Stimulated activated CD4-positive, alpha-beta T cell treated with anti-CD3 and anti-CD28 coated beads, Interleukin-1b, Interleukin-23, amount 100 ng/mL, for 4 hours (primary cell): ENCODE measurements at places on chromosomes 5 and 9.

DNA sequence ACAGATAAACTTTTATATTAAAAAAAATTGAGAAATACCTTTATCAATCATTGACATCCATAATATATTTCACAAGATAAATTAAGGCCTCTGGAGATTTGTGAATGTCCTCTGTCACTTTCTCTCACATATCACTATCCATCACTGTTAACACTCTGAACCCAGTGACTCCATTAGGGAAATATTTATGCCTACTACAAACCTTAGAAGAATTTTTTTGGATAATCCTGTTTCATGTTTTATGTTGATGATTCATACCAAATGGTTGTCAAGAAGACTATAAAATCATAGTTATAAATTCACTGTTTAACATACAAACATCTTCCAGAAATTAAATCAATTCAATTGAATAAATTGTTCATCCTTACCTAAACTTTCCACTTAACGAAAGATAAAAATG lies 357.6 kb upstream of the CDH10 start:
- DNase-seq: no peak

GRCh38 chr9:105842023-105842644 lies 147.8 kb downstream of the TMEM38B start:
- no peak for DNase-seq

- no peak for DNase-seq
Measured at GRCh38 chr5:78593465-78593864, 55.1 kb downstream of the LHFPL2 start.

GRCh38 chr9:131475111-131475955 lies 27.4 kb upstream of the POMT1 start:
- no peak for DNase-seq

DNA sequence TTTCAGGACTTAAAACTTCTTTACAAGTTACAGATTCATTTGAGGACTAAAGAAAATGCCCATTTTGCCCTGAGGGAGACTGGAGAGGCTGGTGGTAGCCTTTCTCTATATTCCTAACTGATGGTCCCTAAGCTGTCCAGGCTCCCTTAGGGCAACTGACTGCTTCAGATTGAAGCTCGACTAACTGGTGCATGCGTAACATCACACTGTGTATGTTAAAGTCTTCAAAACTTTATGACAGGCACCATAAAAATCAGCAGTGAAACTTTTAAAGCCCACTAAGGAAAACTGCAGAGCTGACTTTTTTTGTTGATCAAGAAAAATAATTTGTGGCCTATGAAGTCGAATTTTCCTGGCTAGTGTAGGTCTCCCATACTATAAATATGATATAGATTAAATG lies 233.0 kb upstream of the RPS23 start:
- DNase-seq: no peak

GRCh38 chr9:6565312-6565711 lies 80.2 kb downstream of the GLDC start:
- DNase-seq: no peak

DNA sequence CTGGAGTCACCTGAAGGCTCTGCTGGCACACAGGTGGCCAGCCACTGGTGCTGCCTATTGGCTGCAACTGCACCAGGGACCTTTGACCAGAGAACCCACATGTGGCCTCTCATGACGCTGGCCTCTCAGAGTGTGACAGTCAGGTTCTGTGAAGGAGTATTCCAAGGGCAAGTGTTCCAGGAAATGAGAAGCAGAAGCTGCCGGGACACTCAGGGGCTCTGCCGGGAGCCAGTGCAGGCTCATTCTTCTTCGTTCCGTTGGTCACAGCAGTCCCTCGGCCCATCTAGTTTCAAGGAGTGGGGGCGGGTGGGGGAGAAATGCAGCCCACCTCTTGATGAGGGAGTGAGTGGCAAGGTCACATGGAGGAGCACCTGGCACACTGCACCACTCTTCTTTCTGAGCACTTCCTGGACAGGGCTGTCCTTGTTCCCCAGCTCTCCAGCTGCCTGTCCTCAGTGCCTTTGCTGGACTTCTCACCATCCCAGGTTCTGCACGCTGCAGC lies 237.5 kb downstream of the GADD45G start:
- no peak for DNase-seq

- DNase-seq: no peak
Measured at GRCh38 chr5:40238066-40238745, 441.5 kb upstream of the PTGER4 start.

- DNase-seq: no peak
Measured at GRCh38 chr9:113187929-113188595, 33.0 kb downstream of the FKBP15 start.

GRCh38 chr5:177471610-177472356 lies 1.7 kb downstream of the DBN1 start:
- no peak for DNase-seq

GRCh38 chr5:2700876-2701275 lies 50.6 kb downstream of the IRX2 start:
- DNase-seq: no peak

GRCh38 chr5:167426501-167426900 lies 864.9 kb upstream of the WWC1 start:
- no peak for DNase-seq

- DNase-seq: no peak
Measured at GRCh38 chr9:94922098-94922607, 195.7 kb downstream of the AOPEP start.

DNA sequence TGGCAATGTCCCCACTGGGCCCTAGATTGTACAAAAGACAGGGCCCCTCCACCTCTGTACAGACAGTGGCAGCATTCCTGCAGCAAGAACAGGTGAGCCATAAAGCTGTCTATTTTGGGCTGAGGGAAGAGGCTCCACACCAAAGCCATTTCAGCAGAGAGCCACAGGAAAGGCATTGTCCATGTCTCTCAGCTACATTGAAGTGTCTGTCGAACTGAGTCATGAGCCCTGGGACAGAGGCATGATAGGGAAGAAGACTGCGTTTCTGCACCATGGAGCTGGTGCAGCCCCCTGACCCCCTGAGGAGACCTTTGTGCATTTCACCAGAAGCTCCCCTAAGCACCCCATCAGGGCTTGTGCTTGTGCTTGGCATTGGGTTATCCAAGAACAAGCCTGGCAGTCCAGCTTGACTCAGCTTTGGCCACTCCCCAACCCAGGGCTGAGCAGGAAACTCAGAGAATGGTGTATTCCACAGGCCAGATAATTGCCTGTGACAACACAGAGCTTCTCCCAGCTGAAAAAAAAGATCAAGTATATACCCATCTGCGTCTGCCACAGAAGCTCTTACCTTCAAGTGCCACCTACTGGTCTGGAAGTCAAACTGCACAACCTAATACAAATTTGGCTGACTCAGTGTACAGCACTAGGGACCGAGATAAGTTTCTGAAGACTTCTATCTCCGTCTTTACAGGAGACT lies 5.9 kb upstream of the FRMD3 start:
- DNase-seq: no peak

DNA sequence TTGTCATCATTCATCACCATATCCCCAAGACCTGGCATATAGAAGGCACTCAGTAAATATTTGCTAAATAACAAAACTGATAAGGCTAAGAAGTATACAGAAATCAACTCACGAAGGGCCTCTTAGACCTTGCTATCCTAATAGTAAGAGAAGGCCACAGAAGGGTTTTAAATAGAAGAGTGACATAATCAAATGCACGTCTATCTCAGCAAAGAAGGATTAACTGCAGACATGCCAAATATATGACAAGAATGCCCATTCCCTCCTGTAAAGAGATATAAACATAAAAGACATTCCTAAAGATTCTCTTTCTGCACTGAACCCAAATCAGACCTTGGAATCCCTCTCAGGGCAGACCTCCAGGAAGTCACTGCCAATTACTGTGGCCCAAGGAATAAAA lies 34.1 kb downstream of the ECPAS start:
- DNase-seq: no peak

DNA sequence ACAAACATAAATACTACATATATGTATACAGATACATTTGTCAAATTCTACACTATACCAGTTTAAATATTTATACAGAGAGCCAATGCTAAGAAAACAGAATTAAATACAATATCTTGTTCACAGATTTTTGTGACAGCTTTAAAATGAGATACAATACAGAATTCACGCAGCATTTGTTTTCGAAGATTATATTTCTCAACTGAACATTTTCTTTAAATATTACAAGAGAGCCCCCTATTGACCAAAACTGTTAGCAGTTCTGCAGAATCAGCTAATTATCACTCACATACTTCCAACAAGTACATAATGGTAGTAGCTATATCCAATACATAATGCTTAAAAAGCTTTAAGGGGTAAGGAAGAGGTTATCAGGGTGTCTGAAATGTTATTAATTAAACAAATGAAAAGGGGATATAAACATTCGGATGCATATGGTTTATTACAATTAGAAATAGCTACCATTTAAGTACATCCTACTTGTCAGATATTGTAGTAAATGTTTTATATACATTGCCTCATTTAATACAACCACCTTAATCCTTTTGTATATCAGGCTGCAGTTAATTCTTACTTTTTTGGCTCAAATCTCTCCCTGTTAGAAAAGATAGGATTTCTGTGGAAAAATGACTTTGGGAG lies 31.7 kb downstream of the ZDHHC21 start:
- DNase-seq: no peak

GRCh38 chr5:42005561-42006153 lies 80.6 kb downstream of the FBXO4 start:
- DNase-seq: no peak

- no peak for DNase-seq
Measured at GRCh38 chr9:71636143-71636839, 132.0 kb downstream of the CEMIP2 start.

DNA sequence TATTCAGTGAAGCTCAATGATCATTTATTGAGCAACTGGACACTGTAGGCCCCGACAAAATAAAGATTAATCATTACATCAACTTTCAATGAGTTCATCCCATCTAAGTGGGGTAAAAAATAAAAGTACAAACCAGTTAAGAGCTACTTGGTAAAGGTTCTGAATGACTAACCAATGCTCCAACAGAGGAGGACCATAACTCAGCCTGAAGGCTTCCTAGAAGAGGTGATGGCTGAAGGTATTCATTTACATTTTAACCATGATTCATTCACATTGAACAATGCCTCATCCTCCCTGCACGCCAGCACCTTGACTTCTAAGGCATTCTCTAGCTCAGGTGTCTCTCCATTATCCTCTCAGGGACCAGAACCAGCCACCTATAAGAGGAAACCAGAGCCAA lies 201.4 kb downstream of the ZNF462 start:
- DNase-seq: no peak

- no peak for DNase-seq
Measured at GRCh38 chr5:133702791-133703770, 90.7 kb upstream of the FSTL4 start.

GRCh38 chr5:44835693-44836092 lies 26.9 kb downstream of the MRPS30 start:
- no peak for DNase-seq

DNA sequence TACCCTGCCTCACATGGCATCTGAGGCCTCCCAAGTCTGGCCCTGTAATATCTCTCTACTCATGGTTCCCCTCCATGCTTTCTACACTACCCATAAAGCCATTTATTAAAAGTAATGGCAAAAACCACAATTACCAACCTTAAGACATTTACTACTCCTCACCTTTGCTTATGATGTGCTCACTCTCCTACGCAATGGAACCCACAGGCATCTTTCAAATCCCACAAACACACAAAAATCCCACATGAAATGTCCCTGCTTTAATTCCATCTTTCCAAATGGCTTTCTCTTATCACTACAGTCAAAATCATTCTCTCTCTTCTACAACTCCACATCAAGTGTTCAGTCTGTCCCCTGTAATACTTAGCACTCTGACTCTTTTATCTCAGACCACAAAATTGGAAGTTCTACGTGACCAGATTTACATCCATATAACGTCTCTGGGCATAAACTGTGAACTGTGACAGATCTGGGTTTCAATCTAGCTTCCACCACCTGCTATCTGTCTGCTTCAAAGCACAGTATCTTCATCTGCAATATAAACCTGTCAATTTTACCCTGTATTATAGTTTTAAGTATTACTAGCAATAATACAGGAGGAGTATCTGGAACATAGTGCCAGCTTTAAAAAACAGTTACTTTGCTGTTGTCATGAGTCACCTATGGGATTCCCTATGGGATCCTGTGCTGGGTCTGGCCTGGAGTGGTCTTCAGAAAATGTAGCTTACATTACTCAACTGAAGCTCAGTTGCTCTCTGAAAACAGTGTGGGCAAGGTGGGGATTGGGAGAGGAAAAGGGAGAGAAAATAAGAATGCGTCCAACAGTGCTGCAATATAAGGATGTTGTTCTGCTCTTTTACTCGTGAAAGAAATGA lies 137.1 kb upstream of the TRIM32 start:
- DNase-seq: no peak

DNA sequence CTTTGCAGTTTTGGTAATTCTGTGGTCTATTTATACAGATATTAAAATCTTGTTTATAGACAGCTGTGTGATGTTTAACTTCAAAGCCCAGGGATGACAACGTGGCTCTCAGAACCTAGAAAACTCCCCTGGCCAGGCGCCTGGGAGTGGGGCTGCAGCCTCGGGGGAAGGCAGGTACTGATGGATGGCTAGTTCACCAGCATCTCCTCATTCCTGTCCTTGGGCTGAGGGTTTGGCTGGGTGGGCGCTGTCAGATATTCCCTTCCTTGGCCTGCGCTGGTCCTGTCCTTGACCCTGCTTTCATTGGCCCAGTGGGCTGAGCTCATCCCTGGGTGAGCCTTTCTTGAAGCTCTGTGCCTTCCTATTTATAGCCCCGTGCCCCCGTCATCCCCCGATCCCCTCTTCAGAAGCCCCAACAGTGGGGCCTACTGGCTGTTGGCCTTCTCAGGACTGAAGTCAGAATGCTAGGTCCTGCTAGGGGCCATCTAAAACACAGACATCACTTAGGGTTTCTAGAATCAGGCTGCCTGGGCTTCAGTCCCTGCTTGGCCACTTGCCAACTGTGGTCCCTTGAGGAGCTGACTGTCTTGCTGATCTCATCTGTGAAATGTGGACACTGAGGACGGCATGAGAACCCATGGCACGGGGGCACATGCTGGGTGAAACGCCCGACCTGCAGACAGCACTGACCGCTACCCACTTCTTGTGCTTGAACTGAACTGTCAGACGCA lies 20.9 kb downstream of the SH3GLB2 start:
- DNase-seq: no peak

DNA sequence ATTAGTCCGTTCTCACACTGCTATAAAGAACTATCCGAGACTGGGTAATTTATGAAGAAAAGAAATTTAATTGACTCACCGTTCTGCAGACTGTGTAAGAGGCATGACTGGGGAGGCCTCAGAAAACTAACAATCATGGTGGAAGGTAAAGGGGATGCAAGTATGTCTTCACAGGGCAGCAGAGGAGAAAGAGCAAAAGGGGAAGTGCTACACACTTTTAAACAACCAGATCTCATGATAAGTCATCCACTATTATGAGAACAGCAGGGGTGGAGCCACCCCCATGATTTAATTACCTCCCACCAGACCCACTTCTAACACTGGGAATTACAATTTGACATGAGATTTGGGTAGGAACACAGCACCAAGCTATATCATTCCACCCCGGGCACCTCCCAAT lies 26.6 kb downstream of the FST start:
- no peak for DNase-seq

- DNase-seq: no peak
Measured at GRCh38 chr9:135620558-135620957, 18.8 kb downstream of the GLT6D1 start.
